ENCODE measurements at places on chromosomes 4 and X.

DNA sequence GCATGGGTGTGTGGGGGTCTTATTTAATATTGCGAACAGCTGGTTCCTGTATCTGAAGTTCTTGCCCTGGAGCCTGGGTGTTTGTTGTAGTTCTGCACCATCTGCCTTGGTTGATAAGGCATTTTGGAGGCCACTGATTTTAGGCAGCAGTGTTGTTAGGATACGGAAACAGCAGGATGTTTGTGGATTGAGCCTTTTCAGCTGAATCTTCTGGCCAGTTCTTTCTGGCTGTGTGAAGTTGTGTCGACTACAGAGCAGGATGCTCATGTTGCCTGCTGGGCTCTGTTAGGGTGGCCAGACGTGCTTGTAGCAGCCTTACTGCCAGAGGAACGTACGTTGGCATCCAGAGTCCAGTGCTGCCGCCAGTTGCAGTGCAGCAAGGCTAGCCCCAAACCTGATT is 134.2 kb downstream of the PTTG2 start:
- no peak for DNase-seq

DNA sequence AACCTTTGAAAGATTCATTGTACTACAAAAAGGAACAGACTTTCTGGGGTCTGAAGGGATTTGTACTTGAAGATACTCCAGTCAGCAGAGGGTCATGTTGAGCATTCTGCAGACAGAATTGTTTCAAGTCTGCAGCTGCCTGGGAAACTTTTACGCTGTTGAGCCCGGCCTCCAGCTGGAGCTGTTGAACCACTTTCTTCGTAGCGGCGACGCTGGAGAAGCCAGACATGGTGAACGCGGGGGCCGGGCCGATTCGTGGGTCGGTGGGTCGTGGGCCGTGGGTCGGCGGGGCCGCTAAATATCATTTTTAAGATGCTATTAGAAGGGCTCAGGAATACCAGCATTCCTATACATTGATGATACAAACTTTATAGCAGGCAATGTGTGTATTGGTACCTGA is 12.0 kb upstream of the RTL9 start:
- DNase-seq: peak; percentile 15

- no peak for DNase-seq
These were observed 483.1 kb downstream of the BCOR start for GRCh38 chrX:39614680-39614998.

DNA sequence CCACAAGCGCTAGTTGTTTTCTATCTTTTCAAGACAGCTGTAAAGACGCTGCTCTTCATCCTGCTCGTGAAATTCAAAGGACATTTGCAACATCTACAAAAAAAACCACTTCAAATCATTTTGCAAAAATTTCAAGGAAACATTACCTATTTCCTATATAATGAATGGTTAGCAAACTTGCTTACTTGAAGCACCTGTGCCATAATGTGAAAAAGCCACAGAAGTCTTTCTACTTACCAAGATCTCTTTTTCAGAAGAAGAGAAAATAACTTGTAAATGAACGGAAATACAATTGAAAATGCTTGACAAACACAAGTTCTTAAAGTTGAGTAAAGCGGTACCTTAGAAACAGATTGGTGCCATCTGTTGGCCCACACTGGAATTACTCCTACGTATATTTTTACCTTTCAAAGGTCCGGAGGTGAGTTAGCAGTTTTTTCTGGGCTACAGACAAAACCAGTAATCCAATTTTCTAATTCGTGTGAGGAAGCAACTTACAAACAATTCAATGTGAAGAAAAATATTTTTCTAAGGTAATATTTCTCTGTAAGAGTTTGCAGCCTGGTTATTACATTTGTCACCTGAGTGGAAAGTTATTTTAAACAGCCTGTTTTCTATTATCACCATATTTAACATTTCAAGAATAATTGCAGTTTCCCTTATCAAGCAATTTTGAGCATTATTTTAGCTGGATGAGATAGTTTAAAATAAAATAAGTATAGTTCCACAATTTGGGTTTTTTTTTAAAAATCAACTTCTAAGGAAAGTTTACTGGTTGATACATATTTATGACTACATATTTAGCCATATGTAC is at the start of gene TLR6:
Gene TLR6 (minus strand): TSS at position 294 of the 814 bp plus-strand sequence. CDS start 27,344 bp downstream, outside the sequence.
- peak; percentile 40 for DNase-seq

GRCh38 chrX:133380711-133381619 is 34.3 kb downstream of the GPC4 start:
- no peak for DNase-seq

GRCh38 chr4:112386071-112386470 is 88.9 kb downstream of the ALPK1 start:
- DNase-seq: no peak

DNA sequence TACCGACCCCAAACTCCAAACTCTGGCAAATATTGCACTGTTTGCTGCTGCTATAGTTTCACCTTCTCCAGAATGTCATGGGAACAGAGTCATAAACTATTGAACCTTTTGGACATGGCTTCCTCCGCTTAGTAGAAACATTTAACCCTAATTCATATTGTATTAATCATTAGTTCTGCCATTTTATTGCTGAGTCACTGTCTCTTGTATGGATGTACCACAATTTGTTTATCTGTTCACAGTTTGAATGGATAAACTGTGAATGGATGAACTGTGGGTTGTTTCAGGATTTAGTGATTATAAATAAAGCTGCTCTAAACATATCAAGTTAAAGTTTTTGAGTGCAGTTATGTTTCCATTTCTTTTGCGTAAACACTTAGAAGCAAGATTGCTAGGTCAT is 10.1 kb downstream of the ANXA10 start:
- DNase-seq: no peak

- no peak for DNase-seq
These were observed 30.4 kb downstream of the COX7B2 start for GRCh38 chr4:46878641-46879040.

- DNase-seq: peak; percentile 17
These were observed 19.6 kb upstream of the IQCM start for GRCh38 chr4:149835280-149835679.

DNA sequence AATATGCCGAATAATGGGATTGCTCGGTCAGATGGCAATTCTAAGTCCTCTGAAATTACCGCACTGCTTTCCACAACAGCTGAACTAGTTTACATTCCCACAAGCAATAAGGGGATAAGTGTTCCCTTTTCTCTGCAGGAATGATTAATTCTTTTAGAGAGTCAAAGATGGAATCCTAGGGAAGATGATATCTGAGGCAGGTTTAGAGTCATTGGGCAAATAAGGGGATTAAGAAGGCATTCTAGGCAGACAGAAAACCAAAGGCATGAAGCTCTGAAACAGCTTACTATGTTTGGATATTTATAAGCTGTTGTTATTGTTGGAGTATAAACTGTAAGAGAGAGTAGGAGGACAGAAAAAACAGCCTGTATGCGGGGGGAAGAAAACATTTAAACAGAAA is 85.7 kb downstream of the TET2 start:
- no peak for DNase-seq

- DNase-seq: no peak
These were observed 39.4 kb upstream of the NR3C2 start for GRCh38 chr4:148481636-148482035.

DNA sequence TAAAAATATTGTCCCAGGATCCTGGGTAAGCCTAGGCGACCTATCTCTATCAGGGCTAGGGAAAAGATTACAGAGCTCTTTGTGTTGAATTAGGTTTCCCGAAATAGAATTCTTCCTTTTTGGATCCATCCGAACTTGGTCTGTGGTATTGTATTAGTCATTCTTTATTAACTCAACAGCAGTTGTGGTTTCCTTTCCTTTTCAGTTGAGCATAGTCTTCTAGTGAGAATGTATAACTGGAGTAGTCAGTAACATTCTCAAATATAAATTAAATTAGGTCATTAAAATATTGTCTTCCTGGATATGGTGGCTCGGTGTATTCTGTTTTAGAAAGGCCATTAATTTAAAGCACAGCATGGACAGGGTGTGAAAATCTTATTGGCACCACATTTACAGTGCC is 520.4 kb downstream of the NLGN4X start:
- no peak for DNase-seq

- DNase-seq: no peak
These were observed 4.0 kb upstream of the CBLL2 start for GRCh38 chrX:22268706-22269105.

- no peak for DNase-seq
These were observed 17.5 kb downstream of the ENOX2 start for GRCh38 chrX:130885508-130885907.

DNA sequence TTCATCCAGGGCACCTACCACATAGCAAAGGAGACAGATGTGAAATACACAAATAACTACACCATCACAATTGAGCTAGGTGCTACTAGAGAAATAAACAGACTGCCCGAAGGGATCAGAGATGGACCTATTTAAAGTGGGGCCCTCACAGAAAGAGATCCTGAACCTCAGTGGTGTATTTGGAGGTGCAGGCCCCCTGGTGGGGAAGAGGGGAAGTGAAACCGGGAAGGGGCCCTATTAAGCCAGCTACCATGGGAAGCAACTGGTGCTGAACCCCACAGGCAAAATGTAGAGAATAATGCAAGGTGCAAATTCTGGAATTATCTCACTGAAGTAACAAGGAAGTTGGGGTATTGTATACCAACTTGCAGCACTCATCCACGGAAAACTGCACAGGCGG is 78.6 kb upstream of the FAM9A start:
- peak; percentile 62 for DNase-seq

DNA sequence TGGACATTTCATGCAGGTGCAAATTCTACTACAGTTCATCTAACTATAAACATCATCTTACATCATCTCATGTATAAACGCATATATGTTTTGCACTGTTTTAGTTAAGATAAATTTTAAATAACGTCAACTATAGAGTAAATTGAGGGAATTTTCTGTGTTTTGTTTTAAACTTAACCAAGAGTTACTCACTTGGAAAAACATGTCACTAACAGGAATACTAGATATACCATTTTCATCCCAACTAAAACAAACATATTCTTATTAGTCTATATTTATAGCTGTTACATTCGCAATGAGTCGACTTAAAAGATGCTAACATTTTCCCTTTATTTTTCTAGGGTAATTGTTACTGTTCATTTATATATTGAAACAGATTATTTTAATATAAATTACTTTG is 159.6 kb downstream of the PDGFC start:
- no peak for DNase-seq

DNA sequence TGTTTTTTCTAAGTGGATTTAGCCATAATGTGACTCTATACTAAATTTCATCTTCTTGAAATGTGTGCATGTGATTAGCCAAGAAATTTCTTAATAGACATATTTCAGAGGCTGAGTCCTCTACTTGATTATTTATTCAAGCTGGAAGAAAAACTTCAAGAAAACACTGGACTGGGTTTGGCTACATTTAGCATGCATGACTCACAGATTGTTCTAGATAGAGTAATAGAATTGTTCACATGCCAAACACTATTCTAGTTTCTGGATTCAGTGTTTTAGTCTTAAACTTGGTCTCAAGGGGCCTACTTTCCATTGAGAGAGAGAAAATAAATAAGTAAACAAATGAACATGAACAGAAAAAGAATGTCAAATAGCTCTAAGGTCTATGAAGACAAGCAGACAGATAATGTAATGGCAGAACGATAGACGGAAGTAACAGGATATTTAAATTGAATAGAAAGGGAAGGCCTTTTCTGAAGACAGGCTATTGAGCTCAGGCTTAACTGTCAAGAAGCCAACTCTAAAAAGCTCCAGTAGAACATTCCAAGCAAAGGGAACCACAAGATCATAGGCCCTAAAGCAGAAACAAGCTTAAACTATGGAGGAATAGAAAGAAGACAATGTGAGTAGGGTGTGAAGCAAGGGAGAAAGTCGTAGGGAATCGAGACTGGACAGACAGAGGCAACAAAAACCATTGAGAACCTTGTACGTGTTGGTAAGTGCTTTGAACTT is 104.6 kb downstream of the TMEM144 start:
- no peak for DNase-seq

- no peak for DNase-seq
These were observed 193.4 kb upstream of the GPR101 start for GRCh38 chrX:137227151-137227550.

DNA sequence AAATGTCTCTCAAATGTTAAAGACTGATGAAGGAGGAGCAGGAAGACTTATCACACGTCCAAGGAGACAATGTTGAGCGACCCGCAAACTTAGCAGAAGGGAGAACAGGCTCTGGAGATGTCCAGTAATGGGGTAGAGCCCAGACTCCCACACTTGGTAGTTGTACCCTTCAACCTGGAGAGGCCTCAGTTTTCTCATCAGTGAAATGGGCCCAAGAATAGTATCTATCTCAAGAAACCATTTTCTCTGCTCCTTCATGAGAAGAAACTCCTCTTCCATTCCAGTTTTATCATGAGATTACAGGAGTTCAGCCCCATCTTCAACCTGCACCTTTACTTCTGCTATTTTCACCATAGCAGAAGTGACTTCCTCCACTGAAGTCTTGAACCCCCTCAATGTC is 169.9 kb downstream of the DHRSX start:
- DNase-seq: no peak

DNA sequence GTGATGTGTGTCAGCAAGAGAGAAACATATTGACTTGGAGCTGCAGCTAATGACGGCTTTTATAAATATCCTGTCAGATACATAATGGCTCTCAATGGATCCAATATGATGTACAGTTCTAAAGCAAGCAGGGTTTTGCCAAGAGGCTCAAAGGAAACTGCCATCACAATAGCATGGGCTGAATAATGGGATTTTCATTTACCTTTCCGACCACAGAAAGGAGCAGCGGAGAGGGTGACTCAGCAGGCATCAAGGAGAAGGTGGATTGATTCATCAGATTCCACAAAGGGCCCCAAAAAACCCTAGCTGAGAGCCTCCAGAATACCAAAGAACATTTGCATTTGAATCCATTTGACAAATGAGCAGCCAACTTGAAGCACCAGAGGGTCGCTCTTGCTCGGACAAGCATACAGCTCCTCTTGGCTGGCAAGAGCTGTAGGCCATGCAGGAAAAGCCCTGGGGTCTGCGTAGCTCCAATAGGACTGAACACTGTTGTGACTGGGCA is 355.7 kb upstream of the NOCT start:
- peak; percentile 21 for DNase-seq

GRCh38 chrX:13014111-13015096 is 30.0 kb downstream of the FAM9C start:
- no peak for DNase-seq

GRCh38 chrX:84907324-84907968 is 96.2 kb upstream of the APOOL start:
- DNase-seq: no peak

DNA sequence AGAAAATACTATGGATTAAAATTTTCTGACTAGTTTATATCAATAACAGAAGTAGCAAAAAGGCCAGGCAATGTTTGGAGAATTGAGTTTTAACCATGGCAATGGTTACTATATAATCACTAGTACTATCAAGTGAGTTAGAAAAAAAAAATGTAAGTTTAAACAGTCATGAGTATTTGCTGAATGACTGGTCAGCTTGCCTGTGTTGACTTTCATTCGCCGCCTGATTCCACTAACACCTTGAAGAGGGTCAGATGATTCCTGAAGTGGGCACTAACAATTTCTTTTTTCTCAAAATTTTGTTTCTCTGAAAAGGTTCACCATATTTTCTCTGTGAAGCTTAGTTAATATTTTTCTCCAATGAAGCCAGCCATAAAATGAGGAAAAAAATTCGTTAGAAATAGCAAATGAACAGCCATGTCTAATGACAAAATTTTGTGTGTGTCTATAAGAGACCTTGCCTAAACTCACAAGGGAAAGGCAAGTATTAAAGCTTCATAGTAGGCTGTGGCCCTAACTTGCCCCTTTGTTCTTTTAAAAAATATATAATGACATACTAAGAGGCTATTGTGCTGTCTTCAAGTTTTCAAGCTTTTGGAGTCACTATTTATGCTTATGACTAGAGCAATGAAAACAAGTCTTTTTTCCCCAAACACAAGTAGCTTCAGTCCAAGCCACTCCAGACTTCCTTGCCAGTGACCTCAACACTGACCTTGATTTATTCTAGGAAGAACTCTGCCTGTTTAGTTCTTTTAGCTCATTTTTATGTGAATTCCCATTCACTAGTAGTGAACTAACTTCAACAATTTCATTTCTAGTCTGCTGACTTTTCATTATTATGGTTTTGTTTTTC is 18.4 kb upstream of the FHDC1 start:
- no peak for DNase-seq
